ENCODE measurements at places on chromosomes 1 and 21.

- DNase-seq = no peak
Observed at GRCh38 chr1:56297904-56298303, 281.5 kb downstream of the PLPP3 start.

GRCh38 chr1:198606020-198606438 lies 32.8 kb upstream of the PTPRC start:
- no peak for DNase-seq

DNA sequence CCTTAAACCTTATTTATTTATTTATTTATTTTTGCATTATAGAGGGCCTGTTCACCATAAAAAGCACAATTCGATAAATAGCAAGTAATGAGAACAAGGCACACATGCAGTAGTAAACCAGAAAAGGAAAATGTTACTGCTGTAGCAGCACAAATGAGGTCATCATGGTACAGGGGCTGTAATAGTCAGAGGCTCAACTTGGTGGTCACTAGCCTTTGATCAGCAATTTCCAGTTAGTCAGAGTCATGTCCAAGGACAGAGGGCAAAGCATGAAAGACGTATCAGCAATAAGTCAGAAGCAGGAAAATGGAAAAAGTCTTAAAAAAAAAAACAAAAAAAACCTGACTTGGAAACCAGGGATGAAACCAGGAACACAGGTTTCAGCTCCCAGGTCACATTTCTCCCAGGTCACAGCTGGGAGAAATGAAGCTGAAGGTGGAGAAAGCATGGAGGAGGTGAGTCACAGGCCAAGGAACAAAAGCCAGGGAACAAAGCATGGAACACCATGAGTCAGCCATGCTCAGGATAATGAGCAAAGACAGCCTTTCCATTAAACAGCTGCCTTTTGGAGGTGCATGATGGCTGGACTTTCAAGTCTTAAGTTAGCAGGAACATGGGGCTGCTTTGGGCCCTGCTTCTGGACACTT lies 556.3 kb downstream of the LTN1 start:
- no peak for DNase-seq

DNA sequence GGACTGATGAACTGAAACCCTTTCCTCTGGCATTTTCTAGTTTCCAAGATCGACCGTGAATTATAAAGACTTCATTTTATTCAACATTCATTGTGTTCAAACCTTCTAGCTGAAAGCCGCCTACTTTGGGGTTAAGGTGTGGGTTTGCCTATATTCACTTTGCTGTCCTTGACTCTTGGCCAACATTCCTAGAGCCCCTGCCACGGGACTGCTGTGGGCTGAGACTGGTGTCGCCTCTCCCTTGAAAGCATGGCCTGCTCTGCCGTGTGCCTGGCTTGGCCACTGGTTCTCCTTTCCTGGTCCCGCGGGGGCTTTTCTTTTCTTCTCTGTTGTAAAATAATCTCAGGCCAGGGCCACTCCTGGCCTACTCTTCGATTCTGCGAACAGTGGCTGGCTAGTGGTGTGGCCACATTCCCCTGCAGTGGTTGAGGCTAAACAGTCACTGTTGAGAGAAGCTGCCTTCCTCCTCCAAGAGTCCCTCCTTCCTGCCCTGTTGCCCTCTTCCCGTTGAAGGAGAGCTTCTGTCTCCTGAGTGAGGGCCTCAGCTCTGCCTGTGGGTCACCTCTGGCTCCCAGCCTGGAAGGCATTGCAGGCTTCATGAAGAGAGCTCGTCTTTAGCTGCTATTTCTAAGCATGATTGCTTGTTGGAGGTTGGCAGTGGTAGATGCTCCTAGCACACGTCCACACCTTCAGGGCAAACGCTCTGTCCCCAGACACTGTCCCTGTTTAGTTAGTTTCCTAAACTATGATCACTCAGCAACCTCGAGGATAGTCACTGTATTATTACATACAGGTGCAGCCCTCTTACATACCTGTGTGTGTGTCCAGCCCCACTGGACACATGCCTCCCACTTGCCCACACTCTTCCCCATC lies 80.5 kb downstream of the GALNT2 start:
- DNase-seq = no peak

- no peak for DNase-seq
Observed at GRCh38 chr1:87436534-87436933, 107.9 kb downstream of the LMO4 start.

- no peak for DNase-seq
Observed at GRCh38 chr1:169027607-169028320, 78.7 kb upstream of the ATP1B1 start.

GRCh38 chr1:217867446-217867995 lies 236.4 kb downstream of the SPATA17 start:
- DNase-seq = no peak

GRCh38 chr21:44881198-44881872 lies 7.8 kb upstream of the PTTG1IP start:
- DNase-seq = no peak

DNA sequence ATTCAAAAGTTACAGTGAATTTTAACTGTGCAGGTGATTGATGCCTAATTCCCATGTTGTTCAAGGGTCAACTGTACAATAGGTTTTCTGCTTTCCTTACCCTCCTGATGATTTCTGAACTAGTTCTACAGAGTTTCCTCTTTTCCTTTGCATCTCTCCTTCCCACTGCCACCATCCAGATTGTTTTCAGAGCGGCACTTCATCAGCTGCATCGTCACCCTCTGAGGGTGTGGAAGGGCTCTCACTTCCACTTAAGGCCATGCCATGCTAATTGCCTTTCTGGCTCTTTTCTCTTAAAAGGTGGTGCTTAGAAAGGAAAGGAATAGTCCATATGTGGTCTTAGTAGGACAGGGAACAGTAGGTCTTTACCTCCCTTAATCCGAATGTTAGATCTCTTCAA lies 39.1 kb downstream of the DISC1 start:
- DNase-seq = no peak

DNA sequence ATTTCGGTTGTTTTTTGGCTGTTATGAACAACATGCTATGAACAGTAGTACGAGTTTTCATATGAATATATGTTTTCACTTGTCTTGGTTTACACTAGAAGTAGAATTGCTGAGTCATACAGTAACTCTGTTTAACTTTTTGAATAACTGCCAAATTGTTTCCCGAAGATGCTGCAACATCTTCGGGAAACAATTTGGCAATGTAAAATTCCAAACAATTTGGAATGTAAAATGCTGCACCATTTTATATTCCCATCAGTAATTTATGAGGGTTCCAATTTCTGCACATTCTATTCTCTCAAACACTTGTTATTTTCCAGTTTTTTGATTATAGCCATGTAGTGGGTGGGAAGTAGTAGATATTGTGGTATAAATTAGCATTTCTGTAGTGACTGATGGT lies 11.6 kb downstream of the PCBP3 start:
- DNase-seq = no peak

Data from SHP77 treated with DMSO at 0.1 percent for 48 hours (cell line).